ENCODE measurements at places on chromosomes 6 and 20.

DNA sequence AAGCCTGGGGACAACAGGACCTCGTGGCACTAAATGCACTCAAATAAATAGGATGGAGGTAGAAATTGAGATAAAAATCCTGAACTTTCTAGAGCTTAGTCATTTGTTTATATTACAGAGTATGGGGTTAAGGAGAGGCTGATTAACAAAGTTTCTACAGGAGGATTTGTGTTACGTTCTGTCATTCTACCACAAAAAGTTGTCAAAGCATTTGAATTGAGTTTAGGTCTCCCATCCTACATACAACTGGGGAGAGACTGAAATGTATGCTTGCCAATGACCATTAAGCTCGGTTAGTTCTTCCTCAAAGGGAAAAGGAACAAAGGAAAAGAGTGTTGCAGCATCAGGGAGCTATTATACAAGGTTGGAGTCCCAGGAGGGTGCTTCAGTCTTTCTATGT, 597.9 kb downstream of the COL12A1 start:
- no peak for DNase-seq

GRCh38 chr6:127076466-127076865, 42.0 kb upstream of the RSPO3 start:
- no peak for DNase-seq

DNA sequence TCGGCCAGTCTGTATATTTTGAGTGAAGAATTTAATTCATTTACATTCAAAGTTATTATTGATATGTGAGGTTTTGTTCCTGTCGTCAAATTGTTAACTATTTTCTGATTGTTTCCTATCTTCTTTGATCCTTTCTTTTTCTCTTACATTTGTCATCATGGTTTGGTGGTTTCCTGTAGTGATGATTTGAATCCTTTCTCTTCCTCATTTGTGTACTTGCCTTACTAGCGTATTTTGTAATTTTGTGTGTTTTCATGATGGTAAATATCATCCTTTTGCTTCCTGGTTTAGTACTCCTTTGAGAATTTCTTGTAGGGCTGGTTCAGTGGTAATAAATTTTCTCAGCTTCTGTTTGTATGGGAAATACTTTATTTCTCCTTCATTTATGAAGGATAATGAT, 151.7 kb upstream of the CEP162 start:
- no peak for DNase-seq

GRCh38 chr20:44787299-44787698, 23.0 kb downstream of the RIMS4 start:
- no peak for DNase-seq

DNA sequence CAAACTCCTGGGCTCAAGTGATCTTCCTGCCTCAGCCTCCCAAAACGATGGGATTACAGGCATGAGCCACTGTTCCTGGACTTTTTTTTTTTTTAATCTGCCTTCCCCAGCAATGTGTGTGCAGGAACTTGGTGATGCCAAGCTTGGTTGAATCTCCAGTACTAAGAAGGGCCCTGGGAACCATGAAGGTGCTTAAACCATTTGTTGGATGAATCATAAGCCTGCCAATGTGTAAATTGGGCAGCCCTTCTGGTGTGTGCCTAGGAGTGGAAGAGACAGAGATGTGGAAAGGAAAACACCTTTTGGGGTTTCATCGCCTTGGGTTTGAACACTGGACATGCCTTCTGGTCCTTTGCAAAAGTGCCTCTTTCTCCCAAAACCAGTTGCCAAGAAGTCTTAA, 7.1 kb upstream of the SPO11 start:
- no peak for DNase-seq

DNA sequence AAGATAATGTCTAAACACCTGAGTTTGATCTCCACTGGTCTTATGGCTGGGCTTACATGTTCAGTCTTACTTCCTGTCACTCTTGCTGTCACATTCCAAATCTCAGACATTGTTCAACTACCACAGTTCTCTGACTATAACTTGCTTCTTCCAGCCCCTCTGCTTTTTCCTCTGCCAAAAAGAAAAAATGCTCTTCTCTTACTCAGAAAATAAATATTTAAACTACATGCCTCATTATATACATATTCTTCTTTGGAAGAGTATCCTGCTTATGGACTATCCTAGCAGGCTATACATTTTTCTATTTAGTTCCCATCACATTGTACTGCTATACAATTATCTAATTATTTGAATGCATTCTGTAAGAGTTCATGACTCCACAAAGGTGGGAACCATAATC, 175.4 kb downstream of the TBC1D32 start:
- DNase-seq, result no peak

DNA sequence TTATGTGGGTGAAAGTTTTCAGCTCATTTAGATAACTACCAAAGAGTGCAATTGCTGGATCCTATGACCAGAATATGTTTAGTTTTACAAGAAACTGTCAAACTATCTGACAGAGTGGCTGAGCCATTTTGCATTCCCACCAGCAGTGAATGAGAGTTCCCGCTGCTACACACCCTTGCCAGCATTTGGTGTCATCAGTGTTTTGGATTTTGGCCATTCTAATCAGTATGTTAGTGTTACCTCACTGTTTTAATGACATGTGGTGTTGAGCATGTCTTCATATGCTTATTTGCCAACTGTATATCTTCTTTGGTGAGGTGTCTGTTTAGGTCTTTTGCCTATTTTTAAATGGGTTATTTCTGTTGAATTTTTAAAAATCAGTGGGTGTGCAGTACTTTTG, 120.9 kb downstream of the CFAP61 start:
- no peak for DNase-seq

GRCh38 chr6:122994256-122994655, 1.8 kb upstream of the CLVS2 start:
- DNase-seq, result no peak

DNA sequence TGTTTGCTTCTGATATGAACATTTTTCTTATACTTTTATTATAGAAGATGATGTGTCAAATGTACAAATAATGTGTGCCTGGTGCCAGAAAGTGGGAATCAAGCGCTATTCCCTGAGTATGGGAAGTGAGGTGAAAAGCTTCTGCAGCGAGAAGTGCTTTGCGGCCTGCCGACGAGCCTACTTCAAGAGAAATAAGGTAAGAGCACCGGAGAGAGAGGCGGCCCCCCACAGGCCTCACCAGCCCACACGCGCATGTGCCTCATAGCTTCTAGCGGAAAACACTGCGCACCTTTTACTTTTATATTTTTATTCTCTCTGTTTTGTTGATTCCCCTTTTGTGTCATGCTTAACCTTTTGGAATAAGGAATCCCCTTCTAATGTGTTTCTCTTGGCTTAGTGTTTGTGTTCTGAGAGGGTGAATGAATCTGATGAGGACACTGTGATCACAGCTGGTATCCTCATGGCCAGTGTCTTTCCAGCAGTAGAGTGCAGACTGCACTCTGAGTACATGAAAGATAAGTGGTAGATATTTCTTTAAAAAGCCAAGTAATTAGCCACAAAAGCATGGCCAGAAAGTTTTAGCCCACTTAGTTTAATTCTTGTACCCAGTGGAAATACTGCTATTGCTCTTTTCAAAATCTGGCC, 43.6 kb downstream of the SOBP start:
- no peak for DNase-seq

DNA sequence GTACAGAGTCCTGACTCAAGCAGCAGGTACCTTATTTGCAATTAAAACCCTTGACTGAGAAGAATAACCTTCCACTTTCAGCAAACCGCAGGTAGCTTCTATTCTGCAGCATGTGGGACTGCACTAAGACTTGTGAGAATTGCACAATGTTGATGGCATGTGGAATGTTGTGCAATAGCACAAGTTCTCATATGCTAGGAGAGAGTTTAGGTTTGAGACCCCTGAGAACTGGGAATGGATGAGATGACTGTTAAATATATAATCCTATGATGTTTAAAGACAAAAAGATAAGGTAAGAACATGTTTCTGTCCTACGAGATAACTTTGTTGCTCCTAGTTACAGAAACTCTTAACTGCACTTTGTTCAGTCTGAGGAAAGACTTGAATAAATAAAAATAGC, 194.6 kb downstream of the OTOR start:
- DNase-seq, result no peak

DNA sequence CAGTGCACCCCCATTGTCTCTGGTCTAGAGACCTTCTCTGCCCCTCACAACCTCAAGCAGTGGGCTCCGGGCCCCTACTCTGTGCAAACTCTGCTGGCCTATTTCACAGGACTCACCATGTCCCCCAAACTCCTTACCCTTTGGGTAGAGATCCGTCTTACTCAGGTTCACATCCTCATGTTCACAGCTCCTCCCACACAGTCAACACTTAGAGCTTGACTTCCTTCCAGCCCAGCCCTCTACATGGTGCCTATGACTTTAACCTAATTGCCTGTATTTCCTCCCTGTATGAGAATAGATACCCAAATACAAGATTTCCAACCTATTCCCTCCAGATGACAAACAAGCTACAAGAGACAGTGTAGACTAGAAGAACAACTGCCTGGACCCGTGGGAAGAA, 528.6 kb upstream of the JARID2 start:
- no peak for DNase-seq

DNA sequence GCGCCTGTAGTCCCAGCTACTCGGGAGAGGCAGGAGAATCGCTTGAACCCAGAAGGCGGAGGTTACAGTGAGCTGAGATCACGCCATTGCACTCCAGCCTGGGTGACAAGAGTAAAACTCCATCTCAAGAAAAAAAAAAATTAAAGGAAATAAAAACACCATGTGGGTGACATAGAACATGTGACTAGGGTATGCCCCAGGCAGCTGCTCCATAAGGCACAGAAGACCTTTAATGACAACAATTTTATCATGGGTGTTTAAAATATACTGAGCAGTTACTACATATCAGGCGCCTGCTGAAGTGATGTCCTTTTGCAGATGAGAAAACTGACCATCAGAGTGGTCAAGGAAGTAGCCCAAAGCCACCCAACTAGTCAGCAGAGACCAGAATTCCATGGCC, 8.0 kb downstream of the PEDS1 start:
- DNase-seq, result no peak

DNA sequence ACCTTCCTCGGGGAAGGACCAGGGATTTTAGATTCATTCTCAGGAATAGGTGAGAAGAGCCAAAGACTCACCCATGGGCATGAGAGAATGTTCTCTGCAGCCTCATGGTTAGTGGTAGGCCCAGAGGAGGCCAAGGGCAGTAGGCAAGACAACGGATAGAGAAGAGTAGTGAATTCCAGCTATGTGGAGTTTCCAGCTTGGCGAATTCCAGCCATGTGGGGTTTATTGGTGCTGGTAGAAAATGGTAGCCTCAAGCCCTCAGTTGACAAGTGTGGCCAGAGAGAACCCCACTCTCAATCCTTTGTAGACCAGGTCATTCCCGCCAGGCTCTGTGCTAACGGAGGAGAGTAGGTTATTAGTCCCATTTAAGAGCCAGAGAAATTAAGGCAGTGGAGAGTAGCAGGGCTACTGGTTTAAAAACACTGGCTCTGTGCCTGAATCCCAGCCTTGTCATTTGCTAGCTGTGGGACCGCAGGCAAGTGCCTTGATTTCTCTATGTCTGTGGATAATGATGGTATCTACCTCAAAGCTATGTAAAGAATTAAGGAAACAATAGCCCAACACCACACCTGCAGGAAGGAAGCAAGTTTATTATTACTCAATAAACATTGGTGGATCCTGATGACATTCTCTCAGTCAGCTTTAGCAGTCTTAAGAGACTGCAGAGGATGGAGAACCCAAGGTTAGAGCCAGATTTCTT, 2.0 kb upstream of the SLC9A8 start:
- DNase-seq, result no peak

GRCh38 chr6:134431421-134431859, 113.5 kb upstream of the SGK1 start:
- DNase-seq, result no peak

DNA sequence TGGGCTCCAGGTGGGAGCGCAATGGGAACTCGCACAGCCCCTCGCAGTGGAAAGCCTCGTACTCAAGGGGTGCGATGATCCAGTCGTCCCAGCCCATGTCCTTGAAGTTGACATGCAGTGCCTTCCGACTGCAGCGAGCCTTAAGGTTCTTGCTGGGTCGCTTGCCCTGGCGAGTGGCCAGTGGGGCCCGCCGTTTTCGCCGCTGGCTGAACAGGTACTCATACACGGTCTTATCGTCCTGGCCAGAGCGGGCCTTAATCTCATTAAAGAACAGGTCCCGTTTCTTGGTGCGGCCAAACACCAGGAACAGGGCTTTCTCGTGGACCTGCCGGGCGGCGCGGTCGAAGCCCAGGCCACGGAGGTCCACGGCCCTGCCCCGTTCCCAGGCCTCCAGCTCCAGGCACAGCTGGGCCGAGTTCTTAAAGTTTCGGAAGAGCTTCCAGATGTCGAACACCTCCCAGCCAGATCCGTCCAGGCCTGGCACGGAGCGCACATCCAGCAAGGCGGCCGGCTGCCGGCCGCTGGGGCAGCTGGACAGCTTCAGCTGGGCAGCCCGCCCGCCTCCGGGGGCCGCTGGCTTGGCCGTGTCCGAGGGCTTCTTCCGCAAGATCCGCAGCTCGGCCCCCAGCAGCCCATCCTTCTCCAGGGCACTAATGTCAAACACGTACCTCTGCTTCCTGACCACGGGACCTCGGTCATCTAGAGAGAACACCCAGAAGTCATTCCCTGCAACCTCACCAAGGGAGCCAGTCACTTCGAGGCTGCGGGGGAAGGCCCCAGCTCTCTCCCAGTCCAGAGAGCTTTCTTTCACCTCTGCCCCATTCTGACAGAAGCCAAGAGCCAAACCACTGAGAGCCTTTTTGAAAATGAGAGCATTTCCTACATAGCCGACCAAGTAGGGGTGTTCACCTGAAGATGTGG, 3.7 kb downstream of the GDF5 start:
- DNase-seq, result no peak

- no peak for DNase-seq
Measured at GRCh38 chr6:10644225-10644624, 50.2 kb downstream of the C6orf52 start.

DNA sequence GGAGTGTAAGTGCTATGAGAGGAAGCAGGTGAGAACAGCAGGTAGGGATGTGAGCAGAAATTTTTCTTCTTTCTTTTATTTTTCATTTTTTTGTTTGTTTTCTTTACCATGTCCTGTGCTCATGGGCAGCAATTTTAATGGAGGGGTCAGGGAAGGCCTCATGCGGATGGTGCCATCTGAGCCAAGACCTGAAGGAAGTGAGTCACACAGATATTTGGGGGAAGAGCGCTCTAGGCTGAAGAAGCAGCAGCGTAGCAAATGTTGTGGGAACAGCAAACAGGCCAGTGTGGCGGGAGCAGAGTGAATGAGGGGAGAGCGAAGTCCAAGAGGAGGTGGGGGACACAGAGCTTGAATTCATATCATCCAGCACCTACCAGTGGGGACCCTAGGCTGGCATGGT, 12.7 kb downstream of the SPDEF start:
- DNase-seq, result no peak

- no peak for DNase-seq
Measured at GRCh38 chr20:11780765-11781369, 136.8 kb upstream of the BTBD3 start.

- no peak for DNase-seq
Measured at GRCh38 chr20:22701679-22702308, 117.4 kb upstream of the FOXA2 start.
